ENCODE measurements at places on chromosomes 4 and X.

DNA sequence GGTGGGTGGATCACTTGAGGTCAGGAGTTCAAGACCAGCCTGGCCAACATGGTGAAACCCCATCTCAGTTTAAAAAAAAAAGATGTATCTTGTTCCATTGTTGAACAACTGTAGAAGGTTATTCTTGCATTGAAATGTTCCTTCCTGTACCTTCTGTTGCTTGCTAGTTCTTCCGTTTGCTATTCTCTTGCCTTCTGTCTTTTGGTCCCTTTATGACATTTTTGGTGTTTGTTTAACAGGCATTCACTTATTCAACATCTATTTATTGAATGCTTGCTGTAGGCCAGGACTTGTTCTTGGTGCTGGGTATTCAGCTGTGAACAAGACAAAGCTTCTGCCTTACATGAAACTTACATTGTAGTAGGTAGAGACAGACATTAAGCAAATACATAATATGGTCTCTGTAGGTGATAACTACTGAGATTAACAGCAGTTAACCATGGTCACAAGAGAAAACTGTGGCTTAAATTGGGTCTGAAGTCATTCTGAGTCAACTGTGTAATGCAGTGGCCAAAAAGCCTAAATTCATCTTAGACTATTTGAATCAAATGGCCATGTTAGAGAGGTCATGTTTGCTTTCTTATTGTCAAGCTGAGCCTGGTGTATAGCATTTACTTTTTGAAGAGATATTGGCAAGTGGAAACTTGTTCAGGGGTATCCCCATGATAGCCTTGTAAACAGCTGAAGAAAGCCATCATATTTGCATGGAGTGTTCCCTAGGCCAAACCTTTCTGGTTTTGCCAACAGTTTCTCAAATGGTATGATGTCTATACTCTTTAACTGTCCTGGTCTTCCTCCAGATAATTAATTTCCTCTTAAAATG, 35.6 kb downstream of the GAB1 start:
- no peak for DNase-seq

GRCh38 chrX:7378406-7378805, 230.5 kb upstream of the PUDP start:
- no peak for DNase-seq

GRCh38 chrX:103214870-103215424, at the start of gene BEX4:
BEX4 (plus strand) TSS chrX:103215108; CDS start chrX:103216154, 1,046 bp downstream.
- peak; percentile 81 for DNase-seq

GRCh38 chr4:151921811-151922210, 161.0 kb upstream of the GATB start:
- no peak for DNase-seq

DNA sequence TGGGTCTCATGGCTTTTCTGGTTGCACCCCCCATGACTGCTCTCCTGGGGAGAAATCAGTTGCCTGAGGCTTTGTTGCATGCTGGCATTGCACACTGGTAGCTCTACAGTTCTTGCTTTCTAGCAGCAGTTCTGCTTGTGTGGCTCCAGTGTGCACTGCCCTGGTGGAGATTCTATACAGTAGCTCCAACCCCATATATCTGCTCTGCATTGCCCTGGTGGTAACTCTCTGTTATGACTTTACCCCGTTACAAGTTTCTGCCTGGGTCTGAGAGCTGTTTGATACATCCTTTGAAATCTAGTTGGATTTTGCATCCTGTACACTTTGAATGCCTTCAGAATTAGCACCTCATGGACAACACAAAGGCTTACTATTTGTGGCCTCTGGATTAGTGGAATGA, 241.4 kb upstream of the EPHA5 start:
- DNase-seq, result no peak

- DNase-seq, result no peak
These were observed 109.7 kb downstream of the ELOVL6 start for GRCh38 chr4:110088670-110089069.

DNA sequence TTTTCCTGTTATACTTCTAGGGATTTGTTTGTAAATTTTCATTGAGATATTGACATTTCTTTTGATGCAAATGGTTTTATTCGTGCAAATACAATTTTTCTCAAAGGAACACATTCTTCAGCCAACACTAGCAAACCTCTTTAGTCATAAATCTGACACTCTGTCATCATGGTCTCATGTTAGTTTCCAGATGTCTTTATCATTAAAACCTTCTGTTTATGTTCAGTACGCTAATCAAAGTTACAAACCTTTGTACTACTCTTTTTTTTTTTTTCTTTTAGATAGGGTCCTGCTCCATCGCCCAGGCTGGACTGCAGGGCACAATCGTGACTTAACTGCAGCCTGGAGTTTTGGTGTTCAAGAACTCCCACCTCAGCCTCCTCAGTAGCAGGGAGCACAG, 7.1 kb downstream of the SLC25A31 start:
- no peak for DNase-seq

- DNase-seq, result no peak
These were observed 186.2 kb upstream of the BCOR start for GRCh38 chrX:40283981-40284380.

- no peak for DNase-seq
These were observed 5.4 kb downstream of the GABRQ start for GRCh38 chrX:152642931-152643564.

- DNase-seq, result no peak
These were observed 12.9 kb downstream of the MSX1 start for GRCh38 chr4:4872314-4872903.

- no peak for DNase-seq
These were observed 52.9 kb downstream of the TXK start for GRCh38 chr4:48081196-48081595.

DNA sequence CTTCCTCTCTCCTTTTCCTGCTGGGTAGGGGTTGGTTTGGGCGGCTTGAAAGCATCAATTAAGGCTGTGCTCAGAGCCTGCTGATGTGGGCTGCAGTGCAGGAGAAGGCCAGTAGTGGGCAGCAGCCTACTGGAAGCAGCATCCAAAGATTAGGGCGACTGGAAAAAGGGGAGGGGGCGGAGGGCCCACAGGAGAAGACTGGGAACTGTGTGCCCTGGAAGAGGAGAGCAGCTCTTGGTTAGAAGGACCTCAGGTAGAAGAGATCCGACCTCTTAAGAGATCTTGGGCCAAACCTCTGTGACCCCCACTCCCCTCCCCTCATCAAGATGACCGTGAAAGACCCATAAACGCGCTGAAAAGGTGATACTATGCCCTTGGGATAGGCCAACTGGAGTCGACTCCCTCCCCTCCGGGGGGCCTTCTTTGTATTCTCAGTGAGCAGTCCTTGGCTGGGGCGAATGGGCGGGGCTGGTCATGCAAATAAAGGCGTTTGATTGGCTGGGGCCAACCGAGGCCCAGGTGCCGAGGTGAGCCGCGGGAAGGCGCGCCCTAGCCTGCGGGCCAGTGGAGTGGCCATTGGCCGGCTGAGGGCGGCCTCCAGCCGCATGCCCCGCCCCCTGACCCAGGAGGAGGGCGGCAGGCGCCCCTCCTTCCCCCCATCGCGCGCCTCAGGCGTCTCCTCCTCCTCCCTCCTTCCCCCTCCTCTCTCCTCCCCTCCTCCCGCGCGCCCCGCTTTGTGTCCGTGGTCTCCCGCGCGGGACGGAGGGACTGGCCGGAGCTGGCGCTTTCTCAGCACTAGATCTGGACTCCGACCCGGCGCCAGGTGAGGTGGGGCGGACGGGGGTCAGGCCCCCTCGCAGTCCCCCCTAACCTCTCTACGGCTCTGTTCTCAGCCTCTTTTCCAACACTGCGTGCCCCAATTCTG, 10.1 kb downstream of the DLG3 start:
- DNase-seq, result peak; percentile 70

GRCh38 chrX:149259241-149259640, 245.9 kb downstream of the IDS start:
- no peak for DNase-seq

GRCh38 chrX:10722851-10723250, 102.5 kb upstream of the MID1 start:
- no peak for DNase-seq

DNA sequence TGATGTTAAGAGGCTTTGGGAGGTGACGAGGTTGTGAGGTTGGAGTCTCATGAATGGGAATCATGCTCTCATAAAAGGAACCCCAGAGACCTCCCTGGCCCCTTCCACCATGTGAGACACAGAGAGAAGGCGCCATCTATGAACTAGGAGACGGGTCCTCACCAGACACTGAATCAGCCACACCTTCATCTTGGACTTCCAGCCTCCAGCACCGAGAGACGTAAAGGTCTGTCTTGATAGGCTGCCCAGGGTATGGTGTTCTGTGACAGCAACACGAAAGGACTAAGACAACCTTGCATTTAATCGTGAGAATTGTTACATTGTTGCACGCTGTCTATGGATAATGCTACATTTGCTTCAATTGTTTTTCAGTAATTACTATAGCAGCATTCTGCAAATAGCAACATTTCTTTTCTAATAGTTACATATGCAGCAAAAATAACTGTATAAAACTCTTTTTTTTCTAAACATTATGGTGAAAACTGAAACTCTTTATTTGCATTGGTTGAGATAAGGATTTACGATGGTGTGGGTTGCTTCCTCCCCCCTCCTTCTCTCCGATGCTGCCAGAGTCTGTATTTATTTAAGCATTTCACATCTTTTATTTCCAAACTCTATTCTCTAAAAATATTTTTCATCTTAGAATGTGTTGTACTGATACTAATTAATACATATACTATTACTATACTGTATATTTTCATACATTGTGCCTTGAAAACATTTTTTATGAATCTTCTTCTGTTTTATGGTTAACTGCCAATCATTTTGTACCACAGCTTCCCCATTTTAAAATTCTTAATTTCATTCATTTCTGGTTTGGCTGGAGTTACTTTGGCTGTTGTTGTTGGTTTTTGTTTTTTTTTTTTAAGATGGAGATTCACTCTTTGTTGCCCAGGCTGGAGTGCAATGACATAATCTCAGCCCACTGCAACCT, 26.4 kb upstream of the AKAP17A start:
- no peak for DNase-seq

- DNase-seq, result no peak
These were observed 21.7 kb upstream of the GEMIN8 start for GRCh38 chrX:14051416-14051815.

DNA sequence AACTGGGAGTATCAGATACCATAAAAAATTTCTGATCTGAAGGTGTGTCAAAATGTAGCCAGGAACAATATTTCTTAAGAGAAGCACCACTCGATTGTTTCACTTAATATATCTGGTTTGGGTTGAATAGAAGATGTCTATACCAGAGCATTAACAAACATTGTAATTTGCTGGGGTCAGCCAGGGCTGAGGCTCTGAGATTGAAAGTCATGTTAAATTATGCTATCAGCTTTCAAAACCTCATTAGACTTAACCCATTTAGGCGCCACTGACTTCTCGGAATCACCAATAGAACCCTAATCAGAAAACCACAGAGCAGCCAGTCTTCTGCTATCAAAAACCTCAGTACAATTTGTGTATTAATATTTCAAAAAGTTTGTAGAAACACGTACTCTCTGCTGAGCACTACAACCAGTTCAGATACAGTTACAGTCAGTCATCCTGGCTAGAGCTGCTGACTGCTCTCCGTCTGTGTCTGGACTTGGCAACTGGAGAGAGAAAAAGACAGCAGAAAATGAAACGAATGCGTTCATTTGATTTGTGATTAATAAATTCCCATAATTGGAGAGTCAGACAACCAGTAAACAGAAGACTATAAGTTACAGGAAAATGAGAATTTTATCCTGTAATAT, 848.6 kb upstream of the PABPC4L start:
- no peak for DNase-seq

GRCh38 chr4:85280963-85281362, 194.0 kb upstream of the ARHGAP24 start:
- no peak for DNase-seq

DNA sequence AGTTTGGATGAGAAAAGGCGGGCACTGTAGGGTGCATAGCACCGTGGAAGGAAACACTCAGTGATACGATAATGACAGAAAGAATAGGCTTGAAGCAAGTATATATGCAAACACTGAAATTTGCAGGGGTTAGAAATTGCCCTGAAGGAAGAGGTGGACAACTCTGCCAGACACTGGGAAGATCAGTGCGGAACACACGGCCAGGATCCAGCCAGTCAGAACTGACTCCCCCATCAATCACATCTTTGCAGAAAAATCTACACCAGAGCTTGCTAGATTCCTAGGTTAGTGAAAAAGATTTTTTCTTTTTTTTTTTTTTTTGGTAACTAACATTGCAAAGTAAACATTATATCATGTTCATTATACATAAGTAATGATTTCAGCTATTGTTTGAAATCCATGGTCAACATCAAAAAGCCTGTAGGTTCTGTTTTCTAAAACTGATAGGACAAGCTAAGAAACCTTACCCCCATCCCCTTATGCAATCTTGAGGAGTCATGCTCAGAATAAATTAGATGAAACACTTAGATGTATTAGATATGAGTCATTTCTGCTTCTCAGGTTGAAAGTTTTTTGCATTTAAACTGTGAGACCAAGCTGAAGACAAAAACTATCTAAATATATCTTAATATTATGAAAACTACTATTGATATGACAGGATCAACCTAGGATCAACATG, 38.9 kb downstream of the TRIML1 start:
- DNase-seq, result no peak

Data from heart right ventricle (tissue), 16 donors.